ENCODE measurements at places on chromosomes 5 and 9.

DNA sequence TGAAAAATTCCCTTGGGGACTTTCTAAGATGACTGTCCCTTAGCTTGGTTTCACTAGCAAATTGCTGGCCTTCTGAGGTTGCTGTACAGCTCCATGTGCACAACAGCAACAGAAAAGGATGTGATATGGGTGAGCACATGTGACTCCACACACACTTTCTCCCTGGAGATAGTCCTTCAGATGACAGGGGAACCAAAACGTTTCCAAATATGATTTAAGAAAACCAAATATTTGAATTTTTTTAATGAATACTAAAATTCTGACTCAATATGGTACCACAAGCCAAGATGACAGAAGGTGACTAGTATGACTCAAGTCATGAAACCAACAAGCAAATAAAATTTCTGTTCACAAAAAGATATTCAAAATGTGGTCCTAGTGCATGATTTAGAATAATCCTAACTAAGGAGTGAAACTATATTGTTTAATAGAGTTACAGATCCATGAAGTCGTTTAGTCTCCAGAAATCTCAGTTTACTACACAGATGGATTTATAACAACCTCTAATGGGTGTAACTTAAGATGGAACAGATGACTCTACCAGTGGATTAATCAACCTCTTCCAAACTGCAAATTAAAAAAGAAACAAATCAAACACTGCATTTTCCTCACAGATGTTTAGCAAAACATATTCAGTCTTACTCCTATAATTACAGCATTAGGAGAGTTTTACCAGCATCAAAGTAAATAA, 144.8 kb upstream of the PIK3R1 start:
- DNase-seq: no peak

DNA sequence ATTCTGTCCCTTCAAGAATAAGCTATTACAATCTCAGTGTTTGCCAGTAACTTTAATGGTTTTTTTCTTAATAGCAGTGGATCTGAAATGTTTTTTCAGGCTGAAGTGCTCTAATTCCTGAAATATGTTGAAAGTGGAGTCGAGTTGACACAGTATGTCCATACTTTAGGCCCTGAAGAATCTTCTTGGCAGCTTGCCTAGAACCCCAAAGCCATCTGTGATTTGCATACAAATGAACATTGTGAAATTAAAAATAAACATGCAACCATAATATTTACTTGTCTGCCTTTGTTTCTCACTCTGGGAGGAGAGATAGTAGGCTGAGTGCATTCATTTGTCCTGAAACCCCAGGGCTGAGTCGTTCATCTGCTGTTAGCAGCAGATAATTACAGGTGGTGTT, 152.7 kb downstream of the ADCY2 start:
- no peak for DNase-seq

DNA sequence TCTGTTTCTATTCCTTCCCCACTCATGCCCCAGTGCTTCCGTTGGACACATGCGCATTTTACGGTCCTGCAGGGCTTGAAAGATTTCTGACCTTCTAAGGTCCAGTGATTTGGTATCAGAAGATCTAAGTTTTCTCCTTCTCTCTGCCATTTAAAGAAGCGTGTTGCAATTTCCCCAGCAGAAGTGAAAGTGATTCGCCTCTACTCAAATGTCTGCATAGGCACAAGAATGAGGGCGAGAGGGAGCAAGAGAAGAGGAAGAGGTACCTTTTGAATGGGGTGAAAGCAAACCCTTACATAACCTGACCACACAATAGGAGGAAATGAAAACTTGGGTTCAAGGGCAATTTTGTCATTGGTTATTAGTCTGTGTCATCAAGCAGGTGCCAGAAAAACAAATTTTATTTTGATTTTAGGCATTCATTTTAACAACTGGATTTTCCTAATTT, 31.7 kb upstream of the NR3C1 start:
- DNase-seq: no peak

DNA sequence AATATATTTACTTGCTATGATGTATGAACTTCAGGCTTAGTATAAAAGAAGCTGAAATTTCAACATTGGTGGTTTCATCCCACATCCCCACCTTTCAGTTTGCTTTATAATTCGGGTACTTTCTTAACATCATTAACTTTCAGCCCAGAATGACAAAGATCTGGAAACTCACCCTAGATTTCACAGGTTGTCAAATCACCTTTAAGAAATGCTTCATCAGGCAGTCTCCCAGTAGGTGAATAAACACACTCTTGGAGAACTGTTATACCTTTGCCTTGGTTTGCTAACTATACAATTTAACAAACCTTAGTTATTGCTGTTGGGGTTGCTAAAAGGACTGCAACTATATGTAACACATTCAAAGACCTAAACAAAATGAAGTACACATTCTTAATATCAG, 54.4 kb downstream of the MLANA start:
- no peak for DNase-seq

DNA sequence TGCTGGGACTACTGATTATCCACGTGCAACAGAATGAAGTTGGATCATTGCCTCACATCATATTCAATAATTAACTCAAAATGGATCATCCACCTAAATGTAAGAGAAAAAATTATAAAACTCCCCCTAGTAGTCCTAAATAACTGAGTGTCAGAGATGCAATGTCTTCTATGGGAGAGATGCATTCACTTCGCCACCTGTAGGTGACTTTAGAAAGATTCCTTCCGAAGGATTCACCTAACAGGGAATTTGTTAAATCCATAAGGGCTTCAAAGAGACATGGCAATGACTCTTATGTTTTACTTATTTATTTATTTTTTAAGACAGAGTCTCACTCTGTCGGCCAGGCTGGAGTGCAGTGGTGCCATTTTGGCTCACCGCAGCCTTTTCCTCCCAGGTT, 526.0 kb downstream of the MTRR start:
- DNase-seq: no peak

DNA sequence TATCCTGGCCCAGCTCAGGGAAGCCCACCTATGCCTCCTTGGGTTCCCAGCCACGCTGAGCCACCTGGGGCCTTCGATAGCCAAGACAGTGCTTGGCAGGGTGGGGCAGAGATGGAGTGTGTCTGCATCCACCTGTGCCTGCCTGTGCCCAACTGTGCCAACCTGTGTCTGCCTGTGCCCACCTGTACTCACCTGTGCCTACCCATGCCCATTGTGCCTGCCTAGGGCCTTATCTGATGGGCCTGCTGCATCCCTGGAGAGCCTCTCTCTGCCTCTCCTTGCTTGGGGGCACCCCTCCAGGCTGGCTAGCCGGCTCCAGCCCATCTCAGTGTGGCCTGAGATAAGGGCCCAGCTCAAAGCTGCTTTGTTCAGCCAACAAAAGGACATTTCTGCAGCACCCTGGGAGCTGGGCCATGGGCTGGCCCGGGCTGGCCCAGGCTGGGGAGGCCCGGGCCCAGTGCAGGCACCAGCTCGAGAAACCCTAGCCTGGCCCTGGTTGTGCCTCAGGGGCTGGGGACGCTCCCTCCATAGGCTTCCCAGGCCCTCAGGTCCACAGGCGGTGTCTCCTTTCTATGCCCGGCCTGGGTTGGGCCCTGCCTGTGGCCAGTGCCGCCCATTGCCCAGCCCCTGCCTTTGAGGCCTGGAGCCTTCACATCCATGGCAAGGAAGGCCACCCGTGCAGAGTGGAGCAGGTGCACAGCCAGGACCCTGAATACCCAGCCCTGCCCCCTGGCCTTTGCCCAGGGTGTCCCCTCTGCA, 37.3 kb upstream of the NOTCH1 start:
- DNase-seq: no peak

GRCh38 chr5:138212828-138213160, 329 bp downstream of the CDC23 start:
- no peak for DNase-seq

DNA sequence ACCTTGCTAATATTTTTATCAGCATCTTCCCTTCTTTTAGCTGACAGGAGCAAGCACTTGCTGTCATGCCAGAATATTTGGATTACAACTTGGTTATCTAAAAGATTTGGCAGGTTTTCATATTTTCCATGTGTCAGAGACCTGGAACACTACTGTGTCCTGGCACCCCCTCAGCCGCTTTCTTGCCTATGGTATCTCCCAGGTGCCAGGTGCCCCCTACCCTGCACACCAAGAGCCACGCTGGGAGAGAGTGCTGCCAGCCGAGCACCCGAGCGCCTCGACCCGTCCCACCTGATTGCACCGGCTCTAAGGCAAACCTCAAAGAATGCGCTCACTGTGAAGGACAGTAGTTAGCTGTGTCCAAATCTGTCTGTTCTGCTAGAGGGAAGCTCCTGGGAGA, 84.8 kb downstream of the GTF3C4 start:
- DNase-seq: no peak

DNA sequence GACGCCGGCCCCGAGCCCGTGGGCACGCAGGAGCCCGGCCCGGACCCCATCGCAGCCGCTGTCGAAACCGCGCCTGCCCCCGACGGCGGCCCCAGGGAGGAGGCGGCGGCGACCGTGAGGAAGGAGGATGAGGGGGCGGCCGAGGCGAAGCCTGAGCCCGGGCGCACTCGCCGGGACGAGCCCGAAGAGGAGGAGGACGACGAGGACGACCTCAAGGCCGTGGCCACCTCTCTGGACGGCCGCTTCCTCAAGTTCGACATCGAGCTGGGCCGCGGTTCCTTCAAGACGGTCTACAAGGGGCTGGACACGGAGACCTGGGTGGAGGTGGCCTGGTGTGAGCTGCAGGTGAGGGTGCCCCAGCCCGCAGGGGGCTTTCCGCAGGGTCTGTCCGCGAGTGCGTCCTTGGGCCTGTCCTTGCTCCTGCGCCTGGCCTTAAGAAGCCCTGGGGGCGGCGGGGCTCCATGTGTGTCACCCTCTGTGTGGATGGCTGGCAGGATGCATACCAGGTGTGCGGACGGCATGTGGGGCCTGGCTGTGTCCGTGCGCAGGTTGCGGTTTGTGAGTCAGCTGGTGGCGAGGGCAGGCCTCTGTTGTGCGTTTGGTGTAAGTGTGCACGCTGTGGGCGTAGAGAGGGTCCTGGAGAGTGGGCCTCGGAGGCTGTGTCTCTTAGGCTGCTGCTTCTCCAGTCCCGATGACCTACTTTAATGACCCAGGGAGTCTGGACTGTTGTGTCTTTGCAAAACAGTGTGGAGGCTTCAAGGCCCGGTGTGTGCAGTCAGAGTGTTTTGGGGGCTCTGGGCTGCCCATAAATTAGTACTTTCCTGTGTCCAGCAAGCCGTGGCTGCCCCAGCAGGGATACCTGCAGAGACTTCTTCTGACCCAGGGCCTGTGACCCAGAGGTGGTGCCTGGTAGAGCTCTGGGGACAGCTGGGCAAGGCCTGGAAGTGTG, 1.6 kb downstream of the WNK2 start:
- DNase-seq: no peak

DNA sequence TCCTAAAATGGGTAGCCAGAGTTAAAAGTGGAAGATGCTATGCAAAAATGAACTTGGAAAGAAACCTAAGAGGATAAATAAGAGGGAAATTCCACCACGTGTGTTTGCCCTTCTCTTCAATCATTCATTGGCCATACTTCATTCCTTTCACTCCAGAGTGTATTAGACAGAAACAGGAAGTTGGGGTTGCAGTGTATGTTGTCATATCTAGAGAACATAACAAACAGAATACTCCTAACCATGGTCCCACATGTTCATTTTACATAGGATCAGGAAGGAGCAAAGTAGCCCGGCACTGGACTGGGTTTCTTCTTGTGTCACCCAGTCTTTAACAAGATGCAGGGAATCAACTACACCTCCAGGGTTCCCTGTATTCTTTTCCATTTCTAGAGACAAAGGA, 7.6 kb upstream of the GPBP1 start:
- DNase-seq: no peak

GRCh38 chr5:143560378-143560777, 156.9 kb upstream of the NR3C1 start:
- no peak for DNase-seq

DNA sequence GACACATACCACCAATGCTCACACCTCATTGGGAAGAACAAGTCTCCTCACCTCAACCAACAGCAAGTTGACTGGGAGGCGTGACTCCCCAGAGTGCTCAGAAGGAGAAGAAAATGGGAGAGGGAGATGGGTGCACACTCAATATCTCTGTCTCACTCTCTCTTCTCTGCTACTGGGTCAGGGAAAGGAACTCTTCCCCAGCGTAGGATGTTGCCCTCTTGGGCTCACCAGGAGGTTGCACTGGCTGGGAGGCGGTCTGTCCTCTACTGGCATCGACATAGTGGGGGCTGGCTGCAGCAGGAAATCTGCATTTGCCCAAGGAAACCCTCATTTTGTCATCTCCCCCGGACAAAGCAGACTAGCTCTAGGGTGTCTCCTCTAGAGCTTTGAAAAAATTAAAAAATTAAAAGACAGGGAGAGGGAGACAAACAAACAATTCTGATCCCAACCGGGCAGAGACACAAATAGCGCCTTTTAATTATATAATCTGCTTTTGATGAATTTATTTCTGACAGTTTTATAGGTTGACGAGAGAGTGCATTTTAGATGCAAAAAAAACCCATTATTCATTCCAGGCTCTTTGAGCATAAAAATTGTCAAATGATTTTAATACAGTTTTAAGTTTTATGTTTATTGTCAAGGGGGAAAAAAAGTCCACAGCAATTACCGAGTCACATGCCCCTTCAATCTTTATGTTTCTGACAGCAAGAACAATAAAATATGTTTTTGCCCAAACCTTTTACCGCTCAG, 179.3 kb upstream of the MVB12B start:
- DNase-seq: no peak

DNA sequence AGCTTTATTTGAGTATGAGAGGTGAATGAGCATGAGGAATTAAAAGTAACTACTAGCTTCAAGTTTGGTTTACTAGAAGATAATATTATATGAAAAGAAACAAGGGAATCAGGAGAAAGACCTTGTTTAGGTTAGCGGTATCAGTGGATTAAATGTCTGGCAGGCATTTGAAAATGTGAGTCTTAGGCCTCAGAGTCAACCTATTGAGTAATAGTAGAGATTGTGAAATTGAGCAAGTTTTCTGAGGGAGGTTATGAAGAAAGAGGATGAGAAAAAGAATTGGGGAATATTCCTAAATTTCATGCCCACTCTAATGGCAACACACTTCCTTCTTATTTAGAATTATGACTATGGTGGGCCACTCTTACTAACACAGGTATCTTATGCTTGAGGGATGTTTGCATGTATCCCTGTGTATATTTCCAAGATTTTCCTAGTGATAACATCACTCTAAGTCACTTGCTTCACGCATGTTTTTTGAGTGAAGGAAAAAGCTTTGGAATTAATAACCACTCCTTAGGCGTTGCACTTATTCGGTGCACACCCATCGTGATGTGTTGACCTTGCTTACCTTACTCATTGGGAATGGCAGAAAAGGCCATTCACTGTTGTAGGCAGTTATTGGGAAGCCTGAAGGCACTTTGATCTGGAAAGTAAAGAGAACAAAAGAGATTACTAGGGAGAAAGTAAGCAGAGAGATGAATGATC, 8.2 kb upstream of the ELL2 start:
- DNase-seq: no peak

DNA sequence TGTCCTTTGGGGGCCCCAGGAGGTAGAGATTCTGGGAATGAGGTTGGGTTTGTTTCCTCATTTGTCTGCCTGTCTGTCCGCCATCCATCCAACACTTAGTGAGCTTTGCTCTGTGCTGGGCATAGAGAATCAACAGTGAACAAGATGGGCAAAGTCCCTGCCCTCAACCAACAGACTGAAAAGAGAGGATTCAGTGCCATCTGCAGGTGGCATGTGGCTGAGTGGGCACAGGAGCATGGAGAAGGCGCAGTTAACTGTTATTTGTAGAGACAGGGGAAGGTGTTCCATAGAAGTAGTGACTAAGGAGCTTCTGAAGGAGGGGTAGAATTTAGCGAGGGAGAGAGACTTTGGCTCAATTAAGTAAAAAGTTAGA, 23.1 kb downstream of the POLR1E start:
- DNase-seq: no peak

All from cortex of kidney (tissue), 1 donor.